ENCODE measurements at places on chromosomes 11 and 22.

- DNase-seq, result peak; percentile 36
Observed at GRCh38 chr11:9017773-9018172, 14.0 kb upstream of the NRIP3 start.

GRCh38 chr22:22753526-22754267 is 109.3 kb downstream of the GGTLC2 start:
- DNase-seq, result peak; percentile 47

DNA sequence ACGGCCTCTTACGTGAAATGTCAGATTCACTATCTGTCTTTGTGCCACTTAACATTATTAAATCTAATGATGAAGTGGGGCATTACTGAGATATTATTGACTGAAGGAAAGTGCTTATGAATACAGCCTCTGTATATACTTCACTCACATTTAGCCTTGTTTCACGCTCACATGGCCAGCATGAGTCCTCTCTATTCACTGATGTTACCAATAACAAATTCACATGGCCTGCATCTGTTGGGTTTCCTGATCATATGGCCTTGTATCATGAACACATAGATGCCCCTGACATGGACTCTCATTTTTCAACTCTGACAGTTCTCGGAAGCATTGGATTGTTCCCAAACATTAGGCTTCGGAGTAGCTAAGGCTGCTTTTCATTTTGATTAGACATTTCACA is 68.3 kb upstream of the MYO18B start:
- DNase-seq, result no peak

- DNase-seq, result no peak
Observed at GRCh38 chr11:63694596-63694995, 13.3 kb downstream of the RTN3 start.

DNA sequence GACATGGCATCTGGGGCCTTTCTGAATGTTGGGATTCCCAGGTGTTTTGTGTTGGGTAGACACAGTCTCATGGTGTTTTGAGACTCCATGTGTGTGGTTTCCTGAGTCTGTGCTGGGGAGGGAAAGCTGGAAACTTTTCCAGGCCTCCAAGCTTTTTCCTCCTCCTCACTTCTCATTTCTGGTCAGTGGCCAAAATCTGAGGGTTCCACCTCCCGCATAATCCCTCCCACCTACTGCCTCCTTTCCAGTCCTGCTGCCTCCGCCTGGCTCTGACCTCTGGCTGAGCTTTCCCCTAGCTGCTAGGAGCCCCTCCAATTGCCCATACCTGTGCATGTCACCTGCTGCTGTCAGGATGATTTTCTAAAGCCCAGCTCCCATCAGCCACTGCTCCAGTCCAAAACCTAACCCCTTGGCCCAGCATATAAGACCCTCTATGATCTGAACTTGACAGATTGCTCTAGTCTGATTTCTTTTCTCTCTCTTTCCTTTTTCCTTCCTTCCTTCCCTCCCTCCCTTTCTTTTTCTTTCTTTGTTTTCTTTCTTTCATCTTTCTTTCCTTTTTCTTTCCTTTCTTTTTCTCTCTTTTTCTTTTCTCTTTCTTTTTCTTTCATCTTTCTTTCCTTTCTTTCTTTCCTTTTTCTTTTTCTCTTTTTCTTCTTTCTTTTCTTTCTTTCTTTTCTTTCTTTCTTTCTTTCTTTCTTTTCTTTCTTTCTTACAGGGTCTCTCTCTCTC is 51.4 kb upstream of the NECTIN1 start:
- no peak for DNase-seq

- DNase-seq, result no peak
Observed at GRCh38 chr22:49143812-49144211, 683.9 kb downstream of the BRD1 start.

GRCh38 chr22:38697425-38698089 is 3.2 kb downstream of the JOSD1 start:
- no peak for DNase-seq

DNA sequence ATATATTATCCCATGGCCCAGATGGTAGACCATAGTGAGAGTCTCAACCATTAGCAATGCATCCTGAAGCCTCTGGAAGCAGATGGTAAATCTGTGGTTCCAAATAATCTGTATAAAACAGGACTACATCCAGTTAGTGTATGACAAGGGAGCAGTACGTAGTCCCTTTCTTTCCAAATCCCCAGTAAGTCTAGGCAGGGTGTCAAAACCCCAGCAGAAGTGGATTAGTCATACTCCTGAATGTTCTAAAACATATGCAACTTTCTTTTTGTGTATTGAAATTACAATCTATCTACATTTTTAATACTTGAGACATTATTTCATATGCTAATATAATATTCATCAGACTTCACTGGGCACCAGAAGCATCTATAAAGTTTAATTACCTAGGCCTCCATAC is 295.1 kb upstream of the ANO5 start:
- no peak for DNase-seq

- DNase-seq, result no peak
Observed at GRCh38 chr22:17486719-17487118, 76.6 kb upstream of the SLC25A18 start.

DNA sequence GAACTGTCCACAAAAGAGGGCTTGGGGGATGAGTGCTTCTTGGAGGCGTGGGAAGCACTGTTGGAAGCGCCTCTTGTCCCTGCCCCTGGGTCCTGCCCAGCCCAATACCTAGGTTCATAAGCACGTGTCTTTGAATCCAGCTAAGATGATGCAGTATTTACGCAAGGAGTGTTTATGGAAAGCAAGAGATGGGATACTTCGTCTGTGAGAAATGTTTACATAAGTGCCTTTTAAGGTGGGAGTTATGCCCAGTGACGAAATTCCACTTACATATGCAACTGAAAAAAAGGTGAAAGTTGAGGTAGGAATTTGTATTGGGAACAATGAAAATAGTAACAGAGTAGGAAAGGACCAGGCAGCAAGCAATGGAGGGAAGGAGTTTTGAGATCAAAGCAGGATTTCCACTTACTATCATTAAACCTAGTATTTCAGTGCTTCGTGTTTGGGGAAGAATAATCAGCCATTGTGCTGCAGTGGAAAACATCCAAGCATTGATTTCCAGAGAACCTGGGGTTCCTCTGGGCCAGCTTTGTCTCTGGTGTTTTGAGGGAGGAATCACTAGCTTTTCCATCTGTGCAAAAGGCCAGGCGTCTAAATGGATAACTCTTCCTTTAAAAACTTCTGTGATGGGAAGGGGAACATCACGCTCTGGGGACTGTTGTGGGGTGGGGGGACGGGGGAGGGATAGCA is 115.3 kb upstream of the TTC12 start:
- no peak for DNase-seq

DNA sequence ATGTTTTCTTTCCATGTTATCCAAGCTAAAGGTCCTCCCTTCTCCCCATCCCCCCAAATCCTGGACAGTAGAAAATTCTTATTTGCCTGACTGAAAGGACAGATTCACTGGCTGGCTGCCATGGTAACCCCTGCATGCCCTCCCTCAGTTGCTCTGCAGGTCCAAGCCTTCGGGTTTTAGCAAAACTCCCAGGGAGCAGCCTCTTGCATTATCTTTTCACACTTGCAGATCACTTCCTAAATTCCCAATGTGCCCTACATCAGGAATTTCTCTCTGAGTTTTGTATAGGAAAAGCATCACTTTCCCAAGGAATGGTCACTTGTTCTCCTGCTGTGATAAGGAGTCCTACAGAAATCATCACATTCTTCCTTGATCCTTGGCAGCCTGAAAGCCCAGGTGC is 75.0 kb upstream of the TENM4 start:
- DNase-seq, result no peak

GRCh38 chr11:71236836-71237475 is 15.4 kb downstream of the SHANK2 start:
- DNase-seq, result no peak

DNA sequence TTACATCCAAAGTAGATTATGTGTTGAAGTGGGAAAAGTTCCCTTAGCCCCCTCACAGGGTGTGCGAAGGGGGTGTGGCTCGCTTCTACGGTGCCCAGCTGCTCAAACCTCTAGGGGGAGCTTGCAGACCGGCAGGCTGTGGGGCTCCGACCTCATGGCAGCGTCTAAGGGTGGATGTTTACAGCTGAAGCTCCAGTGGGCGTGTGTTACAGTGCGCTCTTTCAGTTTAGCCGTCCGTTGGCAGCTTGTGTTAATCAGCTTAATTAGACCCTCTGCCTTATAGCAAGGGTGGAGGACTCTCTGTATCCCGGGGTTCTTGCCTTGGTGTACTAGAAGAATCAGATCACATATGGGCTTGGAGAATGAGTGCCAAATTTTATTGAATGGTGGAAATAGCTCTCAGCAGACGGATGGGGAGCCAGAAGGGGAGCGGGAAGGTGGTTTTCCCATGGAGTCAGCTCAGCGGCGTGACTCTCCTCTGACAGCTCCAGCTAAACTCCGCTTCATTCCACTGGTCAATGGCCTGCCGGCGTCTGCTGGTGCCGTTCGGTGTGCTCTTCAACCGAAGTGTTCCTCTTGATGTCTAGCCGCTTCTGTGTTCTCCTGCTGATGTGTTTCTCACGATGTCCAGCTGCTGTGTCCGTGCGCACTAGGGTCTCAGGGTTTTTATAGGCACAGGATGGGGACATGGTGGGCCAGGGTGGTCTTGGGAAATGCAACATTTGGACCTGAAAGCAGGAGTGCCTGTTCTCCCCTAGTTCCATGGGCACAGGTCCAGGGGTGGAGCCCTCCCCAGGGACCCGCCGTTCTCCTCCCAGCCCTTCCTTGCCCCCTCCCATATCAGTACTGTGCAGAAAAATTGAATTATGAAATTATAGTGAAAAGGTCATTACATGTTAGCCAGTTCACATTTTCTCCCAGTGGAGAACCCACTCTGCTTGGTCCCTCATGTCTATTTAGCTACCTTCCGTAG is 28.6 kb upstream of the OR10G7 start:
- no peak for DNase-seq

DNA sequence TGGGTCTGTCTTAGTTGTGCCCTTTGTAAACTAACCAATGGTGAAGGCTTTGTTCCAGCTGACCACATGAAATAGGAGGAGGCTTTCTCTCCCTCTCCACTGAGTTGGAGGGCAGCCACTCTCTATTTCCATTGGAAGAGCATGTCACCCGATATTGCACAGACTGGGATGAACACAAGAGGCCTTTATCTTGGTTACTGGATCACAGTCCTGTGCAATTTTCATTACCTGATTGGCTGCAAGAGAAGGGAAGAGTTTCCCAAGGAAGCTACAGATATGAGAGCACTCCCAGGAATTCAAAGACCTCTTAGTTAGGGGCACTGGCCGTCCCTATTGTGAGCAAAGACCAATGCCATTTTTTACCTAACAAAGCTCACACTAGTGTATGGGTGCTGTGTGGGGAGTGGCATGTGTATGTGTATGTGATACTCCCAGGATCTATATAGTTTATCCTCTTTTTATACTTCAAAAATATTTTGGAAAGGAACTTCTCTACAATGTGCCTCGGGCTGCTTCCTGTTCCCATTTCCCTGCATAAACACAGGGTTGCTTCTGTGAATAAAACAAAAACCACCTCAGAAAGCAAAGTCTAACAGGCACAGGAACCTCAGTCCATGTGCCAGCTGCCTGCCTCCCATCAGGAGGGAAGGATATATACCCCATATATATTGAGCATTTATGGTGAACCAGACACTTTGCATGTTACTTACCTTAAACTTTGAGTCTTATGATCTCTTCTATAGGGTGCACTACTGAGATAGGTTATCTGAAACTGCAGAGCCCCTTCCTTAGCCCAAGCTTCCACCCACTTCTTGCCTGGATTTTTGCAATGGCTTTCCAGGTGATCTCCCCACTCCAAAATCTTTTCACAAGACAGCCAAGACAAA is 126.5 kb downstream of the RASSF10 start:
- no peak for DNase-seq

DNA sequence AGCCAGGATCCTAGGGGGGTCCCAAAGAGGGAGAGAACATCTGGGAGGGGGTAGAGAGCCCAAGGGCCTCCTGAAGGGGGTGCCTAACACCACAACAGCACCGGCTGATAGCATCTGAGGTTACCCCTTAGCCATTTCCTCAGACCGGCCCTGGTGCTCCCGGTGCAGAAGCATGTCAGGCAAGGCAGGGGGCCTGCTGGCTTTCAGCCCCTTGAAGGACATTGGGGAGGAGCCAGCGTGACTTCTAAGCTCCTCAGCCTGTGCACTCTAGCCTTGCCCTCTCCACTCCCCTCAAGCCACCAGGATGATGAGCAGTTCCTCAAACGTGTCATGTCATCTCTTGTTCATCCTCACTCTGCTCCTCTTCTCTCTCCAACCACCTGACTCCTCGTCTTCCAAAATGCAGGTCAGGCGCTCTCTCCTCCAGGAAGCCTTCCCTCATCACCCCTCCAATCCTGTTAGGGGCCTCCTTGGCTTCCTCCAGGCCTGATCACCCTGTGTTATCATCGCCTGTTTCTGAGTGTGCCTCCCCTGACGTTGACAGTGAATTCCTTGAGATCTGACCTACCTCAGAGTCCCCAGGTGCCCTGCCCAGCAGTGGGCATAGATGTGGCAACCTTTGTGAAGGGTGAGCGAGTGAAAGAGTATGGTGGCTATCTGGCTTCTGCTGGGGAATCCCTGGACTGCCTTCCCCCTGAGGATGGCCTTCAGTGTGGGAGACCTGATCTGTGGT is 6.1 kb downstream of the P2RY2 start:
- no peak for DNase-seq

GRCh38 chr11:65591939-65592857 is 3.4 kb downstream of the KCNK7 start:
- peak; percentile 55 for DNase-seq

GRCh38 chr22:50117168-50117762 is 27.5 kb downstream of the MOV10L1 start:
- no peak for DNase-seq

DNA sequence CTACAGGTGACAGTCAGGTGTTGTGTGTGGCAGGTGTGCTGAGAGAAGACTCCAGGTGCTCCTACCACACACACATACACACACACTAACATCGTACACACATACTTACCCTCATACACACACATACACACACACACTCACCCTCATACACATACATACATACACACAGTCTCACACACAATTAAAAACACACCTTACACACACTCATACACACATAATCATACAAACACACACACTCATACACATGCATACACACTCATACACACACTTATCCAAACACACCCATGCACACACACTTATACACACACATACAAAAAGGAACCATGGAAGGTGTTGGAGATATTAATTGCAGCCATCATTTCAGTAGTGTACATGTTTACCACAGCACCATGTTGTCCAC is 4.6 kb downstream of the KRTAP5-3 start:
- DNase-seq, result no peak

DNA sequence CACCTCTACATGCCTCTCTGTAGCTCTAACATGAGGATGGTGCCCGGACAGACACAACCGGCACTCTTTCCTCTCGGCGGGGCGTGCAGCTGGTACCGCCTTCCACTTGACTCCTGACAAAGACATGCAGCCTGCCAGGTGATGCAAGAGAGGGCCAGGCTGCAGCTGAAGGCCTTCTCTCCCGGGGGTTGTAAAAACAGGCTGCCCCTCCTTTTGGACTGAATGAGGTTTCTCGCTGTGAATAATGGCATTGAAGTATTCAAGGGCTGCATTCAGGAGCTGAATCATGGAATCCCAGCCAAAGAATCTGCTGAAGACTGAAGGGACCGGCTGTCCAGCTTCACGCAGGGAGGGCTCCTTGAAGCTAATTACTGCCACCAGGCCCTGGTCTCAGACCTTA is 110.9 kb downstream of the GALNT18 start:
- DNase-seq, result peak; percentile 24

- DNase-seq, result no peak
Observed at GRCh38 chr11:41996533-41996932, 537.1 kb upstream of the LRRC4C start.

GRCh38 chr11:36945384-36945783 is 347.3 kb upstream of the RAG2 start:
- no peak for DNase-seq
